Left hindlimb (tissue), 1 donor: ENCODE measurements at places on chromosomes 11 and 22.

- no peak for DNase-seq
Observed at GRCh38 chr22:30045494-30045887, 34.8 kb upstream of the HORMAD2 start.

DNA sequence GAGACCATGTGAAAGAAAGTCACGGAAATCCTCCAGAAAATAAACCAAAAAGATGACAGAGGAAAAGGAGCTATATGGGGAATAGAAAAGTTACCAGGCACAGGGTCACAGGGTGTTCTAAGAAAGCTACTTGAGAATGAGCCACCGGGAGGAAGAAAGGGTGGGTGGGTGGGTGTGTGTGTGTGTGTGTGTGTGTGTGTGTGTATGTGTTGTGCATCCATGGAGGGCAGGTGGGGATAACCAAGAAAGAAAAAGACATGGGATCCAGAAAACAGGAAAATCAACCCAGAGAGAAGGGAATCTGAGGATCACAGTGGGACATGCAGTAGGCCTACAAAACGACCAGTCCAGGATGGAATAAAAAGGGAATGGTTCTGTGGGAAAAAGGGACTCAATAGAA is 3.7 kb downstream of the APOL2 start:
- DNase-seq: no peak

GRCh38 chr11:19561011-19561410 is 151.6 kb upstream of the NAV2 start:
- DNase-seq: no peak

- DNase-seq: peak; percentile 78
Observed at GRCh38 chr11:111091321-111091938, 154.1 kb upstream of the POU2AF2 start.

DNA sequence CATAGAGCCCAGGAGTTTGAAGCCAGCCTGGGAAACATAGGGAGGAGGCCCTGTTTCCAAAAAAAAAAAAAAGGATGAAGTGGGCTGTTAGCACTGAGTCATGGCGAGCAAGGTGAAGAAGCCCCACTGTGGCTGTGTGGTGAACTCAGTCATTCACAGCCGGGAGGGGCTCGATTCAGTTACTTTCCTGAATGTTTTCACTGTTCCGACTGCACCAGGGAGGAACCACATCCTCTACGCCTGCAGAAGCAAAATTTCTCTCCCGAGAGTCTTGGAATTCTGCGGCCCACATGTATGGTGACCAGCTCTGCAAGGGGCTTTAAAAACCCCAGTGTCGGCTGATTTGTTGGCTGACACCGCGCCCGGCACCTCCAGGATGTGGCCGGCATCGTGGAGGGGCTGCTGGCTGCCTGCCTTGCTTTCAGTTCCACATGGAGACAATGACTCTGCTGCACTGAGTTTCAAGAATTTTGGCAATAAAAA is 27.8 kb upstream of the GRAMD4 start:
- DNase-seq: peak; percentile 81

DNA sequence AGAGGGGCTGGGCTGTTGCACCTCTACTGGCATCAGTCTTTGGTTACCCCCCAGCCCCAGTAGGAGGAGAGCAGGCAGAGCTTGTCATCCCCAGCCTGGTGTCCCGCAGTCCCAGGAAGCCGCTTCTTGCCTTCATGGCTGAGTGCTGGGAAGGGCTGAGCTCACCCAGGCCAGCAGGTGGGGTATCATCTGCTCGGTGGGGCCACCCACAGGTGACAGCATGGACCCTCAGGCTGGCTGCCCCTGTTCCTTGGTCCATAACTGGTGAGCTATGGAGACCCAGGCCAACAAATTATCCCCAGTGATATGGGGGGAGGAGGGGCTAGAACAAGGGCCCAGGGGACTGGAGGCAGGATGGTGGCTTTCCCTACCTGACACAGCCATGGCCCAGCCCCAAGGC is 6.5 kb upstream of the RHOD start:
- no peak for DNase-seq

- DNase-seq: peak; percentile 60
Observed at GRCh38 chr22:29004647-29005371, 56.8 kb downstream of the C22orf31 start.

GRCh38 chr11:112537846-112538330 is 277.2 kb upstream of the PLET1 start:
- no peak for DNase-seq

DNA sequence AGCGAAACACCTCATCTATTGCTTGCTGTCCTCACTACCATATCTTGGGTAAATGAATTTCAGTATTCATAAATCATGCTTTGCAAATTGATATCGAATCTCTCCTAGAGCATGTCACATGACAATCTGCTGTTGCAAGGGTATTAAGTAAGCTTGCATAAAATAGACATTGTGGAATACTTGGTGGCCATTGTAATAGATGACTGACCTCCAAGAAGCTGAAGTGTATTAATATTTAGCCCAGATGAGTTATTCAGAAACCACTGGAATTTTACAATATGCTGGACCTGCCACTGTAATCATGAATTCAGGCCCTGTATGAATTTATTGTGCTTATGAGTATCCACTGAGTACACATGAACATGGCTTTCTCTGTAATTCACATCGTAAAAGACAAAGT is 289.7 kb upstream of the ARHGAP42 start:
- DNase-seq: no peak

DNA sequence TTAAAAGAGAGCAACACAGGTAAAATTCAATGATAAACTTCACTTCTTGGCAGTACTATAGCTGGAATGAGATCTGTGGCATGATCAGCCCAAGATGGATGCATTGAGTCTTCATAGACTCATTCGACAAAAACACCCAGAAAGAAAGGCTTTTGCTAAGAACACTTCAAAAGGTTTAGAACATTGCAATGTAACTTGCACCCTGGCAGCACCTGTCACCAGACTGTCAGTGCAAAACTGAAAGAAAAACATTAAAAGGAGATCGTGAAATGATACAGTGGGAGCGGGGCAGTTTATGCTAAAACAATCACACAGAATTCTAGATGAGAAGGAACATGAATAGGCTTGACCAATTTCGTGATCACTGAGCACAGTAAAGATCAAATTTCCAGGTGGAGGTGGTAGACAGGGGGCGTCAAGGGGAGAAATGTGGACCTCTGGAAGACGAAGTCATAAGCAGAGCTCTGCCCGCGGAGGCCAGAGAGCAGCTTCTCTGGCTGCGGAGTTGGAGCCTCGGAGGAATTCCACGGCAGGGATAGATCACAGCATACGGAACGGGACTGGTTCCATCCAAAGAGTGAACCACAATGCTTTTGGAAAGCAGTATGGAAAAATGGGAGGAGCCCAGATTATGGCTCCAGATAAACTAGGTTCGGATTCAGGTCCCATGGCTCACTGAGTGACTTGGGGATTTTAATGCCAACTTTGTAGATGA is 11.9 kb downstream of the VSIG10L2 start:
- no peak for DNase-seq

DNA sequence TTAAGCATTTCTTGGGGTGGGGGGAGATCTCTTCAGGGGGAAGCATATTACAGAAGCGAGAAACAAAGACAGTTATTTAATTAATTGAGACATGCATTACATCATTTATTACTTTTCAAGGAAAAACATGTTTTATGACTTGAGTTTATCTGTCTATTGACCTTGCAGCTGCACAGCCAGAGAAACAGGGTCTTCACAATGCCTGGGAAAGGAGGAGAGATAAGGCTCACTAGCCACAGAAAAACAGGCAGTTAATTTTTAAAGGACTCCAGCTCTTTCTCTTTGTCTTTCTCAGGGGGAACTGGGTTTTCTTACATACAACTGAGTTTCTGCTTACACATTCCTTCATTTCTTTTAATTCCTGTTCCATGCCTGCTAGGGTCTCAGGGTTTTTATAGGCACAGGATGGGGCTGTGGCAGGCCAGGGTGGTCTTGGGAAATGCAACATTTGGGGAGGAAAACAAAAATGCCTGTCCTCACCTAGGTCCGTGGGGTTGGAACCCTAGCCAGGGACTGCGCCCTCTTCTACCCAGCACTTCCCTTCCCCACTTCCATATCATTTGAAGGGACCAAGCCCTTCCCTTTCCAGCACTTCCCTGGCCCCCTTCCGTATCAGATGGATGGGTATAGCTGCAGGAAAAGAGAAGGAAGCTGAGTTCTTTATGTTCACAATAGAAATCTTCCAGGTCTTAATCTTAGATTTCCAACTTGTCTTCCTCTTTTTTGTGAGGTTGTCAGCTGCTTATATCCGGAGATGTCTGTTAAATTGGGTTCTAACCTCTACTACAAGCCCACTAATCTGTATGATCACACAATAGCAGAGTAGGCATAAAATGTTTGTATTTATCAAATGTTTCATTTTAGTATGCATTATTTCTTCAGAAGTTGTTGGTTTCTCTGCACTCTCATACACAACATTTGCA is 38.3 kb downstream of the BIRC2 start:
- DNase-seq: no peak

DNA sequence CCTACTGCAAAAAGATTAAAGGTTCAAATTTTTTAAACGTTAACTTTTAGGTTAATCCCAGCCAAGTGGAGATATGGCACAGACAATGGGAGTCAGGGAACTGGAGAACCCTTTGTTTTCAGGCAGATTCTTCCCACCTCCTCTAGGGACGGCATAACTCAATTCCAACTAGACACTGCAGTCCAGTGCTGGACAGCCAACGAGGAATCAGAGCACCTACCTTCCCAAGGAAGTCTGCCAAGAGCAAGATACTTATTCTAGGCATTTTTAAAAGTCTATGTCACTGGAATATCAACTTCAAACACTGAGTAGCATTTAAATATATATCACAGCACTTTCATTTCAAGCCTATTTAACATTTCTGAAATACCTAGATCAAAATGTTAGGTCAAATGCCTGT is 7.3 kb downstream of the CADM1 start:
- DNase-seq: no peak

- DNase-seq: peak; percentile 69
Observed at GRCh38 chr22:38239101-38239761, 33.6 kb downstream of the TMEM184B start.

DNA sequence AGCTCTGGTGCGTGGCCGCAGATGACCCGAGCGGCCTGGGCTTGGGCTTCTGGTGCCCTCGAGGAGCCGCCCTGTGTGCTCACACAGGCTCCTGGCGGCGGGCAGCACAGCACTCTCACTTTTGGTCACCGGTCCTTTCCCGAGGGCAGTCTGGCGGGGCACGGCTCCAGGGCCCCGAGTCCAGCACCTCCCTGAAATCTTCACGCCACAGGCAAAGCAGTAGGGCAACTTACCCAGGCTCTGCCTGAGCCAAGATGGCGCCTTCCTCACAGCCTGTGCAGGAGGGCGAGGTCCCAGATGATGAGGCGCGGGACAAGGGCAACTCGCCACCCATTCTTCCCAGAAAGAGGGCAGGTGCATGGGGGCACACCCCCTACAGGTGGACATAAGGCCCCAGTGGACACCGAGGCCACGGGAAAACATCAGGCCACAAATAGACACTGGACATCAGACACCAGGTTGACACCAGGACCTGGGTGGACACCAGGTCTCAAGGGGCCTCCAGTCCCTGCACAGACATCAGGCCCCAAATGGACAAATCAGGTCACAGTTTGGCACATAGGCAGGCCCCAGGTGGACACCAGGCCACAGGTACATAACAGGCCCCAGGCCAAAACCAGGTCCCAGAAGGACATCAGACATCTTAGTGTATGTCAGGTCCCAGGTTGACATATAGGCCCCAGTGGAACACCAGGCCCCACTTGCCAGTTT is 57.6 kb upstream of the SEPTIN5 start:
- no peak for DNase-seq

GRCh38 chr11:11672789-11673188 is 51.0 kb upstream of the GALNT18 start:
- DNase-seq: no peak

DNA sequence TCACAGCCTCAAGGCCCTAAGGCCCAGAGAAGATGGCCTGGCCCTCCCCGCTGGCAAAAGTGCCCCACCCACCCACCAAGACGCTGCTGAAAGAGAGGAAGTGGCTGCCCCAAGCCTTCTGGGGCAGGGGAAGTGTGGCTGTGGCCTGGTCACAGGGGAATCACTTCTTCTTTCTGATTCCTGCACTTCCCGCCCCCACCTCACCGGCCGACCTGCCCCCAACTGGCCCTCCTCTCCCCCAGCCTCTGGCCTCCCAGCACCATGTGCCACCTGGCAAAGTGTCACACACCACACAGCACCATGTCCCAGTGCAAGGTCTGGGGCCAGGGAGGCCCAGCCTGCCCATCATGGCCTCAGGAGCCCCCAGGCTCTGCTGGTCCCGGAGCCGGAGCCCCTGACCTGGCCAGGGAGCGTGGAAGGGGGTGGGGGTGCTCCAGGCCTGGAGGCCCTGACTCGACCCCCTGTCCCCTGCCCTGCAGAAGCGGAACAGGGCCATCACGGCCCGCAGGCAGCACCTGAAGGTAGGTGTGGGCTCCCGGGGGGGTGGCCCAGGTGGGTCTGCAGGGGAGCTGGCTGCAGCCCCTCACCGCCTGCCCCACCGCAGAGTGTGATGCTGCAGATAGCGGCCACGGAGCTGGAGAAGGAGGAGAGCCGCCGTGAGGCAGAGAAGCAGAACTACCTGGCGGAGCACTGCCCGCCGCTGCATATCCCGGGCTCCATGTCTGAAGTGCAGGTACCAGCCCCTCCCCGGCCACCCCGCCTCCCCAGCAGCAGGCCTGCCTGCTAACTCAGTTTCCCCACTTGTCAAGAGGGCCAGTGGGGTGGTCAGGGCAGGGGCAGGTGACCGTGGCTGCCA is 1.4 kb downstream of the TNNI2 start:
- DNase-seq: peak; percentile 38

DNA sequence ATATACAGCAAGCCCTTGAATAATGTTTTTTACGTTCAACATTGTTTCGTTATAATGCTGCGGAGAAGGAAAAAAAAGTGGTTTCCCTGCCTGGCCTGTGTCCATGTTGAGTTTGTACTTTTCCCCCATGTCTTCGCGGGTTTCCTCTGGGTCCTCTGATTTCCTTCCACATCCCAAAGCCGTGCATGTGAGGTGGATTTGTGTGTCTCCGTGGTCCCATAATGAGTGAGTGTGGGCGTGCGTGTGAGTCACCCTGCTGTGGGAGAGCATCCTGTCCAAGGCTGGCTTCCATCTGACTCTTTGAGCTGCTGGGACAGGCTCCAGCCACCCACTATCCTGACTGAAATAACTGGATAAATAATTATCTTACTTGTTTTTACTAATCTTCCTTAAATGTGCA is 29.6 kb upstream of the SNX19 start:
- DNase-seq: peak; percentile 74

DNA sequence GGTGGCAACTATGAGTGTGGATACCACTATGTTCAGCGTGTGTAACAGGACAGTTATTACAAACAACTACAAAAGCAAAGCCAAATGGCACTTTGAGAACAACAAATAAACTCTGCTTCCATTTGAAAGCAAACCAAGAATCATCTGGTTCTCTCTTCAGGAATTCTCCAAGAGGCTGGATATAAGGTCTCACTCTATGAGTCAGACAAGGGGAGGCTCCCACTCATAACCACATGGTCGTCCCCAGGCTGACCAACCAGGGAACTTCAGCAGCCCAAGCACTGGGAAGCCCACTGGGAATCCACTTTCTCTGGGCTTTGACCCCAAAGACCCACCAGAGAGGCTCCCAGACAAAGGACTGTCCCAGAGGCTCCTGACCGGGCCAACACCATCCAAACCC is 35.3 kb downstream of the DGCR2 start:
- DNase-seq: no peak

DNA sequence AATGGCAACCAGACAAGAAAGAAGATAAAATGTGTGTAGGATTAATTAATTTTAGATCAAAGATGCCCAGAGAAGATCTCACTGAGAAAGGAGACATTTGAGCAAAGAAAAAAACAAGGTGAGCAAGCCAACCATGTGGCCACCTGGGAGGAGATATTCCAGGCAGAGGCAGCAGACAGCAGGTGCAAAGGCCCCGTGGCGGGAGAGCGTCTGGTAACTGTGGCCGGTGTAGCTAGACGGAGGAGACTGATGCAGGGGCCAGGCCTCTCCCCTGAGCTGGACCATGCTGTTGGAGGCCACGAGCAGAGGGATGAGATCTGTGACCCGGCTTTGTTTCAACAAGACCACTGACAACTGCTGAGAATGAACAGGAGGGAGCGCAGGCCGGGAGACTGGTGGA is 23.6 kb downstream of the NECTIN1 start:
- no peak for DNase-seq
